Pons (tissue), 1 donor: ENCODE measurements at places on chromosomes 2 and 18.

- DNase-seq = no peak
These were observed 126.0 kb downstream of the GLI2 start for GRCh38 chr2:120861576-120862191.

- no peak for DNase-seq
These were observed 52.9 kb upstream of the NABP1 start for GRCh38 chr2:191625016-191625415.

GRCh38 chr2:14572633-14573032, 59.9 kb upstream of the LRATD1 start:
- no peak for DNase-seq

- no peak for DNase-seq
These were observed 39.6 kb downstream of the CRACDL start for GRCh38 chr2:98896416-98896815.

DNA sequence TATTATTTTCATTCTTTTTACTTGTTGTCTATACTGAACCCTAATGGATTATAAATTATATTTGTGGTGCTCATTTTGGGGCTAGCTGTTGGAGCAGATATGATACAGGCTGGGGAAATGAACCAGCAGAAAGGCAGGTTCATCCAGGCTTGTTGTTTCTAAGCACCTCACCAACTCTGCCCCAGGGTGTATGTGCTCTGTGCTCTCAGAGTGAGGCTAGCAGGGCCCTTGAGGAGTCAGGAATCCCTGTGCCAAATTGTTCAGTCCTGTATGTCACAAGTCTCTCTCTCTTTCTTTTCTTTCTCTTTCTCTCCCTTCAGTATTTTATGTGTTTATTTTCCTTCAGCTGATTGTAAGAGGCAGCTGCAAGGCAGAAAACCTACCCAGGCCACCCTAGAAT, 181.1 kb upstream of the DPP10 start:
- no peak for DNase-seq

- DNase-seq = no peak
These were observed 261.8 kb downstream of the ERBB4 start for GRCh38 chr2:212276813-212277212.

DNA sequence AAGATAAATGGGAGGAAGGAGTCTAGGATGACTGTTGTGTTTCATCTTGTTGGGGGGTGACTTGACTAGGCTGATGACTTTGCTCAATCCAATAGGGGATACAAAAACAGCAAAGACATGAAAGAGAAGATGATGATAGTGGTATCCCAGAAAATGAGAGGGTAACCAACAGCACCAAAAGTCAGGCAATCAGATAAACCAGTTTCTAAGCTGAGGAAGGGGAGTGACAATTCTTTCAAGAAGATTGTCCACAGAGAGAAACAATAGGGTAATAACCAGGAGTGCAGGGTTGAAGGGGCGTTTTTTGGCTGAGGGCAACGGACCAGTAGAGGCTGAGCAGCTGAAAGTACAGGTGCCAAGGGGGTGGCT, 7.7 kb upstream of the KCMF1 start:
- no peak for DNase-seq

DNA sequence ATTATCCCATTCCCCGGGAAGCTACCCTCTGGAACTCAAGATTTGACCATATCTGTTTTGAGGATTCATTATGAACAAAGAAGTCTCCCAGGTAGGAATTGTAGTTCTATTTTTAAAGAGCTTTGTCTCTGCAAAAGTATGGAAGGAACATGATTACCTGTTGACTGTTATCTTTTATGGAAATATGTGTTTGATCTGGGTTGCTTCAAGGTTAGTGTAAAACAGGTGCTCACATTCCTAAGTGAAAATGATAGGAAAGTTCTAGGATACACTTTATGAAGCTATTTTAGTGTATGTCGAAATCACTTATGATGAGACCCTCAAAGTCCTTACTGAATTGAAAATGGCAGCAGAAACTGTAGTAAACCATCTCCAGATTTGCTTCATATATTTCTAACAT, 149.2 kb downstream of the PTRHD1 start:
- no peak for DNase-seq

DNA sequence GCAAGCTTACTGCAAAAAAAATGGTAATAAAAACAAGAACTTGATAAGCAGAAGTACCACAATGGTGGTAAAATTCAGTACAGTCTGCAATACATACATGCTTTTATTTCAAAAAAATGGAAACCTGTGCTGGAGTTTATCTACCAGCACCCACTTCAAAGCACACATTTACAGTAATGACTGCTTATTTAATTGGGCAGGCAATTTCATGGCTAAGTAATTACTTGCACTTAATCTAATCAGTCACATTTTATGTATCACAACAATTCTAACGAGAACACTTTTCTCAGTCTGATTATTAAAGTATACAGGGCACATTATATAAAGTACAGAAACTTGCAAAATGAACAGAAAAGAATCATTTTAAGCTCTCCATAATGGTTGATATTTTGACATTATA, 5.2 kb downstream of the APCDD1 start:
- DNase-seq = no peak

- DNase-seq = no peak
These were observed 158.6 kb downstream of the PIK3C3 start for GRCh38 chr18:42113529-42114191.

GRCh38 chr18:49728542-49728941, 84.8 kb downstream of the ACAA2 start:
- DNase-seq = peak; percentile 36

DNA sequence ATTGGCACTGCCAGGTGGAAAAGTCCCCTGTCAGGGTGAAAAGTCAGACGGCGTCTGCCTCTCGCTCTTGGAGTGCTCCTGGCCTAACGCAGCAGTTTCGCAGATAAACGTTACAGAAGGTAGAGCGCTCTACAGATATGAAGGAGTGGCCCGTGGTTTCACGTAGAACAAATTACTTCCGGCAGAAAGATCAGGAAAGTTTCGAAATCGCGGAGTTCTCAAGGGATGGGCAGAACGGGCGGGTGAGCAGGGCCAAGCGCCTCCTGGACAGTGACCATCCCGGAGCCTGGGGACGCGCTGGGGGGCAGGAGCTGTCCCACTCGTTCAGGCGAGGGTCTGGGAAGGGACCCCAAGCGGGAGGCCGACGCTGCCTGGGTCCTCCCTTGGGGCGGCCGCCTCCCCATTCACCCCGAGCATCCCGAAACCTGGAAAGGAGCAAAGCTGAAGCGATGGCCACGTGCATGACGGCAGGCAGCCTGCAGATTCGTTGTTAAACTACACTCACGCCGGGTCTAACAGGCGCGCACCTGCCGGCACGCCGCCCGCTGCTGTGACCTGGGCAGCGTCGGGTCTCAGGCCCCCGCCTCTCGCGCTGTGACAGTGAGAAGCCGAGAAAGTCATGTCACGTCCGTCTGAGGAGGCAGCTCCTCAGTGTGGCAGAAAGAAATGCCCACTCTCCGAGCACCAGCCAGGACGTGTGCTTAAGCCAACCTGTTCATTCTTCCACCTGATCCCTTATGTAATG, 122.9 kb upstream of the SALL3 start:
- no peak for DNase-seq

DNA sequence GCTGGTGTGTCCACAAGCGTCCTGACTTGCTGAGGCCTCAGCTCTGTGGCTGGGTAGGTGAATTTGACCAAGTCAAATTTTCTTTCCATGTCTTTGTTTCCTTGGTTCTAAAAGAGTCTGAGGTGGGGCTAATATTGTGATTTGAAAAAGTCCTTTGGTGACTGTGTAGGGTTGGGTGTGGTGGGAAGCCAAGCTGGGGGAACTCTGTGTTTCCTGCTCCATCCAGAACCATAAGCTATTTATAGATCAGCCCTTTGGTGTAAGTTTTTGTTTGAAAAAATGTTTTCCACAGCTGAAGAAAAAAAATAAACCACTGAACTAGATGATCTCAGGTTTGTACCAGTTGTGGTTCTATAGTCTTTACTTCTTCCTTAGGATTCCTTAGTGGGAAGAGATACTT, 462.7 kb downstream of the TGIF1 start:
- no peak for DNase-seq

DNA sequence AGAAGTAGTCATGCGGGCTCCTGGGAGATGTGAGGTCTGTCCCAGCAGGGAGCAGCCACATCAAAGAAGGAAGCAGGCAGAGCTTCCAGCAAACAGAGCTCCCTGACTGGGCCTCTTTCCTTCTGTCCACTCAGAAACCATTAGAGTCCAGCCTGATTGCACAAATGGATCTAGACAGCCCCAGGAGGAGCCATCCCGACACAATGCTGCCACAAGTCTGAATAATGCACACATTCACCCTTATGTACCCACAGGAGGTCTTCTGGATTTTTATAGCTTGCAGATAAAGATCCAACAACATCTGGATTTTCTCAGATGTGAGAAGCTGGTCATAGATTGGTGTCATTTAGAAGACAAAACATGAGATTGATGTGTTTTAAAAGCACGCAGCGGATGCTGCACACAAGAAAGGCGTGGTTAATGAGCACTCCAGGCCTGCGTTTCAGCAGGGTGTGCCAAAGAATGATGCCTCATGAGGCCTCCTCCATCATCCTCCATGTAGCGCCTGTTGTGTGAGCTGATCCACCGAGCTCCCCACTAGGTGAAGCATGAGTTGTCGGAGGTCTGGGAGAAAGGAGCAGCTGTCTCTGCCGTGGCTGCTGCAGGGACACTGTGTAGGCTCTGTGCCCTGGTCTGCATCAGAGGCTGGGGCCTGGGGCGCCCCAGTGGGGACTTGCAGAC, 60.6 kb downstream of the MTCL1 start:
- peak; percentile 62 for DNase-seq

DNA sequence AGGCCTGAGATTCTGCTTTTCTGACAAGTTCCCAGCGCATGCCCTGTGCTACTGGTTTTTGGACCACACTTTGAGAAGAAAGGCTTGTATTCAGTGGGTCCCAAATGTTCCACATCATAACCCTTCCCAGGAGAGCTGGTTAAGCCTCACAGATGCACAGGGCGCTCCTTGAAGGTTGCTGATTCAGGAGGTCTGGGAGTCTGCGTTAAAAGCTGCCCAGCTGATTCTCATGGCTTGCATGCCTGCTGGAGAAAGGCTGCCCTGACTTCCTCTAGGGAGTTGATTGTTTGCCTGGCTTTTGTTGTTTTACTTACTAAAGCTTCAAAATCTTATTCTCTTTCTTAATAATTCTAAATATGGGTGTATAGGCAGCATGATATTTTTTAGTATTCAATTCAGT, 20.7 kb downstream of the CRYGD start:
- DNase-seq = no peak

DNA sequence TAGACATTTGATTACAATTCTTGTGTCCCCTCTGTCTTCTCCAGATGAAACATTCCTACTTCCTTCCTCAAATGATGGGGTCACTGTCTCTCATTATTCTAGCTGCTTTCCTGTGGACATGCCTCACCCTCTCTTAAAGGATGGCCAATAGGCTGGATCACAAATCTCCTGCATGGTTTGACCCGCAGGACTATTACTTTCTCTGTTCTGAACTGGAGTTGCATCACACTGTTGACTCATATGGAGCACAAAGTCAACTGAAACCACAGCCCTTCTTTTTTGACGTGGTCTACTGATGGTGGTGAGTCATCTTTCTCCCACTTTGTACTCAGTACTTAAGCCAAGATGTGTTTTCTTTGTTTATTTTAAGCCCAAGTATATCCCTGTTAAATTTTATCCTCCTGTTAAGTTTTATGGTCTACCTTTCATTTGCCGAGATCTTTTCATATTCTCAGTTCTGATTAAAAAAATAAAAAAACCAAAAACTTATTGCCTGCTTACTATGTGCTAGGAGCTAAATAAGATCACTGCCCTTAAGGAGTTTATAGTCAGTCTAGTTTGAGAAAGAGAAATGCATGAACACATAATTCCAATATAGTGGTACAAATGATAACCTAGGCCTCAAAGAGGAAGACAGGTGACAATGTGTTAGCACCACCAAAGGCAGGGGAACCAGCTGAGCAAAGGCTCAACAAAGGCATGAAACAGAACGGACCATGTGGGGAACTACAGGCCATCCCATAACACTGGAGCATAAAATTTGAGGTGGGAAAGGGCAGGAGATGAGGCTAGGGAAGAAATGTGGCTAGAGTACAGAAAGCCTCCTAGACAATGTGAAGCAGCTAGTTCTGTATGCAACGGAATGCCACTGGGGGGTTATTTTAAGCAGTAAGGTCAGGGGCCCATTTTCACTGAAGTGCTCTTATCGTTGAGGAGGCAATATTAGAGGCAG, 67.6 kb upstream of the ZFP36L2 start:
- peak; percentile 60 for DNase-seq

GRCh38 chr2:17762451-17762850, 8.5 kb downstream of the GEN1 start:
- no peak for DNase-seq

- DNase-seq = no peak
These were observed 21.1 kb upstream of the RPL31 start for GRCh38 chr2:100981011-100981410.

GRCh38 chr2:4122726-4123125, 419.4 kb downstream of the DCDC2C start:
- DNase-seq = no peak

- DNase-seq = peak; percentile 61
These were observed 220.5 kb upstream of the RAB6C start for GRCh38 chr2:129758784-129759471.

- no peak for DNase-seq
These were observed 42.5 kb downstream of the GPC1 start for GRCh38 chr2:240477916-240478315.

DNA sequence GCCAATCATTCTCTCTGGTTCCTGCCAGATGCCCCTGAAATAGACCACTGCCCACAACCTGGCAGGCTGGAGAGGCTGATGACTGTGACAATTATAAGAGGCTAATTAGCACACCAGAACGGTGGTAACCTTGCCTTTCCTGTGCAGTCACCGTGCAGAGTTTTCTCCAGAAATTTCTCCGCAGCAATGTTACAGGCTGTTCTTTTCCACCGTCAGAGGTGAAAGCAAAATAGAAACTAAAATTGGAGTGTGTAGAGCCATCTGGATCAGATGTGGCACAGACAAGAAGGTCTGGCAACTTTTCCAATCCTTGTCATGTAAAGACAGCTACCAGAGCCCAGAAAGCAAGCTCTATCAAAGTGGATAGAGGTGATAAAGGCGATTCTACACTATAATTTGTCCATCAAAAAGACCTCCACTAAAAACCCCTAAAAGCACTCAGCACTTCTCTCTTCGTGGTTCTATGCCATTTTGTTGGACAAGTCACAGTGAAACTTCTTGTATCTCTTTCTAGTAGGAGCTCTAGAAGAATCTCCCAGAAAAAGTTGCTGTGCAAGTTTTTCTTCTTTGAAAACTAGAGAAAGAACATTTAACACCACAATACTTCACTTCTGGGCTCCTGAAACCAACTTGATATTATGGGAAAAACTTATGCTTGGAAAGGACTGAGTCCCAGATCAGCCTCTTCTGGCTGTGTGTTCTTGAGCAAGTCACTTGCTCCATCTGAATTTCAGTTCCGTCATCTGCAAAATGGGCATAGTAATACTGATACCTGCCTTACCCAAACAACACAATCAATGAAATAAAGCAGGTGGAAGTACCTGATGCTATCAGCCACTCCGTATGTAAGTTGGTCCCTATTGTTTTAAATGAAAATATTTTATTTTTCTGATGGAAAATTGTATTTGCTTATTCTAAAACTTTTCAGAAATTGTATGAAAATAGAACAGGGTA, 295.6 kb upstream of the DLGAP1 start:
- no peak for DNase-seq
